ENCODE measurements at places on chromosomes 7 and 10. TPM values are rescaled to one million over a fixed set of nuclear protein-coding genes. Genes with fewer than 3 reads are reported as not detected.

HSPA12A gene
- total RNA-seq = 14.6 TPM

MORN4 gene
- 9.1 TPM for total RNA-seq

CPED1 gene
- total RNA-seq = not detected

CYP3A7 gene
- total RNA-seq = not detected

FAM13C gene
- total RNA-seq = not detected

FAS gene
- 30.6 TPM for total RNA-seq

MOGAT3 gene
- total RNA-seq = not detected

ARHGAP22 gene
- total RNA-seq = 4.4 TPM

DCLRE1A gene
- total RNA-seq = 10.3 TPM

OR13A1 gene
- not detected for total RNA-seq

PYROXD2 gene
- total RNA-seq = 5.1 TPM

ELFN1 gene
- 0.55 TPM for total RNA-seq

GATAD1 gene
- total RNA-seq = 18.6 TPM

STK17A gene
- 37.8 TPM for total RNA-seq

ATP6V1F gene
- total RNA-seq = 244 TPM

CLDN3 gene
- 3.8 TPM for total RNA-seq

NODAL gene
- total RNA-seq = not detected

GRM8 gene
- total RNA-seq = not detected

POLR2J2 gene
- total RNA-seq = 0.75 TPM
